RKO (cell line): ENCODE measurements at places on chromosomes 4 and X.

DNA sequence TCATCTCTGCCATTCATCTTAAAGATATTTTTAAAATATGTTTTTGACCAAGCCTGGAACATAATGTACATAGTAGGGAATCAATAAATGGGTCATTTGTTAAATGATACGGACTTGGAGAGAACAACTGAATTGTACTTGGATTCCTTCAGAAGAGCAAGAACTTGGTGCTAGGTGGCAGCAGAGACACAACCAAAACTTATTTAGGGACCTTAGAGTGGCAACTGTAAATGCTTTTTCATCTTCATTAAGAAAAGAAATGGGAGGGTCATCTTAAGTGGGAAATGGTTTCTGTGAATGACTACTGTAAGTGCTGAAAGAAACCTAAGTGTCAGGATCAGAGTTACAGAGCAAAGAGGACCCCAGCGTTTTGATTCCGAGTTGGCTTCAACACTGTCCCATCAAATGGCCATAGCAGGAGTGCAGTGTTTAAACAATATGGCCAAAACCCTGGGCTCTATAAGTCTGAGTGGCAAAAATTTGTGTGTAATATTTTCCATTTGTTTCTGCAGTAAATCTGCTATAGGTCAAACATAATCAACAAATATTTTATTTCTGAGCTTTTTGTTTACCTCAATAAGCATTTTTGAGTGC is 213.6 kb downstream of the PALLD start:
- DNase-seq: peak; percentile 66

DNA sequence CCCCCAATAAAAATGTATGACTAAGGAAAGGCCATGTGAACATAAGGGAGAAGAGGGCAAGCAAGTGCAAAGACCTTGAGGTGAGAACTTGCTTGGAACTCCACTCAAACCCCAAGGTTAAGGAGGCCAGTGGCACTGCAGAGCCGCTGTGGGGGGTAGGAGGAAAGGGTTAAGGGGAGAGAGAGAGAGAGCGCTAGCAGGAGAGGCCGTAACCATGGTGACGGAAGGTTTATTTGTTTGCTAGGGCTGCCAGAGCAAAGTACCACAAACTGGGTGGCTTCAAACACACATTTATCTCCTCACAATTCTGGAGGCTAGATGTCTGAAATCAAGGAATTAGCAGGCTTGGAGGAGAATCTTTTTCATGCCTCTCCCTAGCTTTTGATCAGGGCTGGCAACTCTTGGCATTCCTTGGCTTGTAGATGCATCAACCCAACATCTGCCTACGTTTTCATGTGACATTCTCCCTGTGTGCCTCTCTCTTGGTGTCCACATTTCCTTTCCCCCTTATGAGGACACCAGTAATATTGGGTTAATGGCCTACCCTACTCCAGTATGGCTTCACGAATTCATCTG is 35.2 kb downstream of the SMIM20 start:
- no peak for DNase-seq

DNA sequence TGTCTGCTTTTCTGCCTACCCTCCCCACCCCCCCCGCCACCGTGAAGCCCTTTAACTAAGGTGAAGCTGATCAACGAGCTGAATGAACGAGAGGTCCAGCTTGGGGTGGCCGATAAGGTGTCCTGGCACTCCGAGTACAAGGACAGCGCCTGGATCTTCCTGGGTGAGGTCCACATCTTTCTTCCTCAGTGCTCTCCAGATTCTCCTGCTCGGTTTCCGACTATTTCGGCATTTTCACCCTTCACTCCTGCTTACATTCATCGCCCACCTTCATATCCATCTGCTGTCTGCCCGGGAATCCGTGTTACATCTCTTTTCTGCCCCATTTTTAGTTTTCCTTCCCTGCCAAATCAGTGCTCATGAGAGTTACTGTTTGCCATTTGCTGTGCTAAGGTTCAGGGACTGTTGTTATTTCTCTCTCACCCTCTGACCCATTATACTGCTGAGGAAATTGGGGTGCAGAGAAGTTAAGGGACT is 459 bp downstream of the RBMX2 start:
- DNase-seq: no peak

DNA sequence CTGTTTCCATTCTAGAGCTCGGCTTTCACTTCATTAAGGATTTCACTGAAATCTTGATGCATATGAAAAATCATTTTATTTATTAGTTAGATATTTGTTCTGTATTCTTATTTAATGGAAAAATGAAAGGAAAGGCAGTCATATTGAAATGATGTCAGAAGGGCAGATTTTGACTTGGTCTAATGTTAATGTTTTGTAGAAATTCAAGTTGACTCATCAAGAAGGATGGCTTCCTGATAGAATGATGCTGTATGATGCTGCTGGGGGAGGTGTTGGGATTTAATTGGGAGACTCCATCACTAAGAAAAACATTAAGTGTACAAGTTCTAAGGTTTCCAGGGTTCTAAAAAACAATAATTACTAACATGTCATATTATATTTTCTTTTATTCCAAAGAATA is 204.8 kb downstream of the PDGFC start:
- DNase-seq: no peak

GRCh38 chr4:12729384-12729783 is 754.8 kb downstream of the RAB28 start:
- DNase-seq: peak; percentile 41

- peak; percentile 16 for DNase-seq
Measured at GRCh38 chr4:185445209-185445608, 19.4 kb upstream of the UFSP2 start.

DNA sequence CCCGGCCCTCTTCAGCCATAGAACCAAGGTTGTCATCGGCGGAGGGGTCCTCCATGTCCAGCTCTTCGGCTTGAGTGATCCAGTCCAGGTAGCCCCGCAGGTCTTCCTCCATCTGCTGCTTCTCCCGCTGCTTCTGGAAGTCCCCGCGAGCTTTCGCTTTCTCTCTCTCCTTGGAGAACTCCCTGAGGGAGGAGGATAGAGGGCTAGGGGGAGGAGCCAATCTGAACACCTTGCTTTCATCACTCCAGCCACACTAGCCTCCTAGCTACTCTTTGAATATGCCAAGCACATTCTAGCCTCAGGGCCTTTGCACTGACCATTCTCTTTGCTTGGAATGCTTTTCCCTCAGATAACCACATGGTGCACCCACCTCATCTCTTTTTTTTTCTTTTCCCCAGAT is 6.2 kb downstream of the CACNA1F start:
- DNase-seq: no peak

DNA sequence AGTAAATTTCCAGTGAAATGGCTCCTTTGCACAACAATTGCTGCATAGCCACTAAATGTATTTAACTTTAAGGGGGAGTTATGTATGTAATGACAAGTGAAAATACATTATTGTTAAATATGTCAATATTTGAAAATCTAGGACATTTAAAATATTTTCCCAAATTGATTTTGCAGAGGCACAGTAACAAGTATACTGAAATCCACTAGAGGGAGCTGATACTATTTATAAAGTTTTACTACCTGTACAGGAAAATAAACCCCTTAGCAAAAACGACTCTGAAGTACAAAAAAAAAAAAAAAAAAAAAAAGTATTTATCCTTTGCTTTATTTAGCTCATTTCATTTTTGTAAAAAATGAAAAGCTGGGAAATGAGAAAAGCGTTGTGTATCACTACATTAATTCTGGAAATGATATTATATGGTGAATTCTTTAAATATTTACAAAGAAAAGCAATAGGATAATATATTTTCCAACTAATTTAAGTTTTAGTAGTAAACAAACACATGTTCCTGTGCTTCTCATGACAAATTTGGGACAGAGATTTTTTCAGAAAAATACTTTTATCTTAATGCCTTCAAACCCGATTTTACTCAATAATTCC is 727.7 kb downstream of the DMD start:
- peak; percentile 56 for DNase-seq

- DNase-seq: no peak
Measured at GRCh38 chrX:30593440-30594200, 16.1 kb upstream of the TASL start.

GRCh38 chrX:13074297-13075262 is 30.2 kb upstream of the FAM9C start:
- DNase-seq: no peak

DNA sequence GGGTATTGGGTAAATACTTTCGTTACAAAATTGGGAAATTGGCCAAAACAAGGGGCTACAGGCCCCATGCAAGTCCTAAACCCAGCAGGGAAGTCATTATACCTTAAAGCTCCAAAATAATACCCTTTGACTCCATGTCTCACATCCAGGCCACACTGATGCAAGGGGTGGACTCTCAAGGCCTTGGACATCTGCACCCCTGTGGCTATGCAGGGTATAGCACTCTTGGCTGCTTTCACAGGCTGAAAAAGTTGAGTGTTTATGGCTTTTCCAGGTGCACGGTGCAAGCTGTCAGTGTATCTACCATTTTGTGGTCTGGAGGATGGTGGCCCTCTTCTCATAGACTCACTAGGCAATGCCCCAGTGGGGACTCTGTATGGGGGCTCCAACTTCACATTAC is 326.5 kb downstream of the TEX13C start:
- DNase-seq: no peak

GRCh38 chr4:123114915-123115756 is 192.7 kb upstream of the NUDT6 start:
- DNase-seq: no peak

- no peak for DNase-seq
Measured at GRCh38 chrX:135383249-135383648, 38.5 kb upstream of the SMIM10L2A start.

DNA sequence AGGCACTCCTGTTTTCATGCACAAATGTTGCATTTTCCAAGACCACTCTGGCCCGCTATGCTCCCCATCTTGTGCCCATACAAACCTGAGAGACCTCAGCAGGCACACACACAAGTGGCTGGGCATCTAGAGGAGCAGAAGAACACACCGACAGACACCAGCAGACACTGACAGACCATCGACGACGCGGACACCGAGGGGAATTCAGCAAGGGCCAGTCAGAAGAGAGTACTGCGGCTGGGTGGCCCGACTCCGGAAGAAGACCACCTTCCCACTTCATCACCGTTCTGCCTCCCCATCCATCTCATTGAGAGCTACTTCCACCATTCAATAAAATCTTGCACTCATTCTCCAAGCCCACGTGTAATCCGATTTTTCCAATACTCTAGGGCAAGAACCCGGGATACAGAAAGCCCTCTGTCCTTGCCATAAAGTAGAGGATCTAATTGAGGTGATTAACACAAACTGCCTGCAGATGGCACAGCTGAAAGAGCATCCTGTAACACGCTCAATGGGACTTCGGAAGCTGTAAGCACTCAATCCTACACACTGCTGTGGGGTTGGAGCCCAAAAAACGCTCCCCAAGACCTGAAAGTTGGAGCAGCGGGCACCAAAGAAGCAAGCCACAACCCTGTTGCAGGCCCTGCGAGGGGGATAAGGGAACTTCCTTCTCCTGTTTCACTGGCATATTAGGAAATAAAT is 780.9 kb downstream of the ARAP2 start:
- no peak for DNase-seq

- no peak for DNase-seq
Measured at GRCh38 chrX:41184312-41184711, 99.1 kb downstream of the USP9X start.

DNA sequence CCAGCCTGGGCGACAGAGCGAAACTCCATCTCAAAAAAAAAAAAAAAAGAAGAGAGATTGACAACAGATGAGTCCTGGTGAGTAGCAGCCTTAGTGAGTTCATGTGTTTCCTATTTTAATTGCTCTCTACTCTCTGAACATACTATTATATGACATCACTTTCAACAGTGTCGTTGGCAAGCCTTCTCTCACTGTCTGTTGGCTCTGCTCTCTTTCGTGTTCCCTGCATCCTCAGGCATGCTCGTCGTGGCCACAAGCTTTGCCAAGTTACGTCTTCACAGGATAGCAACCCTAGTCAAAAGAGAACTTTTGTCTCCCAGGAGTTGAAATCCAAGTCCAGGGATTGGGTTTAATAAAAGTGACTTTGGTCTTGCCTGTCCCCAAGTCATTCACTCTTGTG is 117.1 kb upstream of the EGFL6 start:
- no peak for DNase-seq

- DNase-seq: no peak
Measured at GRCh38 chrX:67094061-67094460, 449.8 kb upstream of the AR start.

GRCh38 chr4:179110356-179110755 is 1668.1 kb upstream of the AGA start:
- peak; percentile 57 for DNase-seq

- no peak for DNase-seq
Measured at GRCh38 chr4:102153391-102153790, 191.9 kb downstream of the SLC39A8 start.

DNA sequence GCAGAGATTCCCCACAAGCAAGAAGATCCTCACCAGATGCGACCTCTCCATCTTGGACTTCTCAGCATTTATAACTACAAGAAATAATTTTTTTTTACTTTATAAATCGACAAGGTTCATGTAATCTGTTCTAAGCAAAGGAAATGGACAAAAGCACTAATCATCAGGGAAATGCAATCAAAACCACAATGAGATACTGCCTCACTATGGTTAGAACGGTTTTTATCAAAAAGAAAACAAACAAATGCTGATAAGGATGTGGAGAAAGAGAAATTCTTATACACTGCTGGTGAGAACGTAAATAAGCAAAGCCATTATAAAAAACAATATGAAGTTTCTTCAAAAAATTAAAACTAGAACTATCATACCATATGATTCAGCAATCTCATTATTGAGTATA is 1382.6 kb downstream of the ARAP2 start:
- no peak for DNase-seq

- no peak for DNase-seq
Measured at GRCh38 chr4:151324124-151324751, 1.2 kb downstream of the SH3D19 start.

- DNase-seq: no peak
Measured at GRCh38 chrX:128759745-128760144, 707.5 kb upstream of the ACTRT1 start.

DNA sequence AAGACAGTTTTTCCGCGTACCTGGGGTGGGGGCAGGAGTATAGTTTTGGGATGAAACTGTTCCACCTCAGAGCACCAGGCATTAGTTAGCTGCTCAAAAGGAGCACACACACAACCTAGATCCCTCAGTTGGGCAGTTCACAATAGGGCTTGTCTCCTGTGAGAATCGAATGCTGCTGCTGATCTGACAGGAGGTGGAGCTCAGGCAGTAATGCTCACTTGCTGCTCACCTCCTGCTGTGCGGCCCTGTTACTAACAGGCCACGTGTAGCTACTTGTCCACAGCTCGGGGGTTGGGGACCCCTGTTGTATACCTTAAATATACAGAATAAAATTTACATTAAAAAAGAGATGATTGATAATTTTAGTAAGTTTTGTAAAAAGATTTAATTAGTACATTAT is 191.5 kb downstream of the SLC7A11 start:
- DNase-seq: no peak

- DNase-seq: no peak
Measured at GRCh38 chr4:101307899-101308298, 39.4 kb downstream of the PPP3CA start.

DNA sequence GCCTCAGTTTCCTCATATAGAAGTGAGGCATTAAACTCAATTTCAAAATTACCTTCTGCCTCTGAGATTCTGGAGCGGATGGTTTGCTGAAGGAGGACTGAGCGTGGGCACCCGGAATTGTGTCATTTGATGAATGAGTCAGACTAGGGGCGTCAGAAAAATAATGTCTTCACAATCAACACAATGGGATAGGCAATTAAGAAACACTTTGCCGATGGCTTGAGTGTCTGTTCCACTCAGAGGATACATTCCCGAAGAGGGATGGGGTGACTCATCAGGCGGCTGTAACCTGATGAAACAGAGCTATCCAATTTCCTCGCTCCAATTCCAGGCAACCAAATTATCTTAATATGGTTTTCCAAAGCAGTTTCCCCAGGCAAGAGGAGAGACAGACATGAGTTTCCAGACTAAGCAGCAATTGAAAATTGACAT is 1.2 kb upstream of the CHRNA9 start:
- DNase-seq: peak; percentile 83

GRCh38 chrX:24464498-24464835 is 619 bp upstream of the PDK3 start:
- DNase-seq: no peak
